ENCODE measurements at places on chromosomes 4 and X.

DNA sequence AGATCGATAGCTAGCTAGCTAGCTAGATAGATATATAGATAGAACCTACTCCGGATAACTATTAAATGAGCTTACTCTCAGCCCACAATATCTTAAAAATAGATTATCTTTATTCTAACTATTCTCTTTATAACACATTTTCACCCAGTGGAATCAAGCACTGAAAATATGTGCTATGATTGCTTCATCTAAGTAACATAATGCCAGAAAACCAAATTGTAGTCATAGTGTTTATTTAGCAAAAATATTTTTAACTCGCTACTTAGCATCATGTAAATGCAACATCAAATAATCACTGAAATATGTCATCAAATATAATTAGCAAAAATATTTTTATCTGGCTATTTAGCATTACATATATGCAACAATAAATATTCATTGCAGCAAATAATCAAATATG, 1.5 kb downstream of the TMEM156 start:
- no peak for DNase-seq

DNA sequence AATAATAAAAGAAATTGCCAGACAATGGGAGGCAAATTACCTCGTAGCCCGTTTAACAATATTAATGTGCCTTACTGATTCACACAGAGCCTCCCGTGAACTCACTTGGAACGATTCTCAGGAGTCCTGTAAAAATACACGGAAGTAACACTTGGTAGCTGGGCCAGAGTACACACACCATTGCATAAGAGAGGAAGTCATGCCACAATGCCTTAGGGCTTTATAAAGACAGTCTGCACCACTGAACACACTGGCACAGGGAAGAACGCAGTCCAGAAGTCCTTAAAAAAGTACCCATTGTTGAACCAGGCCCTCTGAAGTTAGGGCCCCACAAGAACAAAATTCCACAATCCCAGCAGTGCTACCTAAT, 15.1 kb downstream of the SLC2A9 start:
- no peak for DNase-seq

DNA sequence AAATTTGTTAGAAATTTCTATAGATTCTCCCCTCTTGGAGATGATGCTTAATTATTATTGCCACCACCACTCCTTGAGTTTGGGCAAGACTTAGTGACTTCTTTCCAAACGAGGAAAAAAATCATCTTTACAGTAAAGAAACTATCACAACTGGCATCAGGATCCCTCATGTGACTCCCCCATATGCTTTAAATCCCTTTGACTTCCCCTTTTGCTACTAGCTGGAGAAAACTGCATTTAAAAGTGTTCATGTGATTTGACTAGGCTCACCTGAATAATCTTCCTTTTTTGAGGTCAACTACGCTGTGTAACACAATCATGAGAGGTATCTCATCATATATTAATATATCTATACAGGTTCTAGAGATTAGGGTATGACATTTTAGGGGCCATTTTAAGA, 30.3 kb upstream of the ENOX2 start:
- DNase-seq: no peak

- DNase-seq: no peak
Measured at GRCh38 chr4:48270951-48271473, 1.4 kb upstream of the TEC start.

DNA sequence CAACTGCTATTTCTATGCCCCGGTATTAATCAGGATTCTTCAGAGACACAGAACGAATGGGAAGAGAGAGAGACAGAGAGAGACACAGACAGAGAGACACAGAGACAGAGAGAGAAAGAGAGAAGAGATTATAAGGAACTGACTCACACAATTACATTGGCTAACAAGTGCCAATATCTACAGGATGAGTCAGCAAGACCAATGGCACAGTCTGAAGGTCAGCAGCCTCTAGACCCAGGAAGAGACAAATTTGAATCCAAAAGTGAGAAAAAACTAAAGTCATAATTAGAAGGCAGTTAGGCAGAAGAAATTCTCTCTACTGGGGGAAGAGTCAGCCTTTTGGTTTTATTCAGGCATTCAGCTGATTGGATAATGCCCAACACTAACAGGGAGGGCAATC, 187.3 kb downstream of the MAB21L2 start:
- no peak for DNase-seq

- DNase-seq: no peak
Measured at GRCh38 chr4:125849869-125850268, 535.1 kb downstream of the FAT4 start.

- DNase-seq: no peak
Measured at GRCh38 chrX:133380711-133381619, 34.3 kb downstream of the GPC4 start.

DNA sequence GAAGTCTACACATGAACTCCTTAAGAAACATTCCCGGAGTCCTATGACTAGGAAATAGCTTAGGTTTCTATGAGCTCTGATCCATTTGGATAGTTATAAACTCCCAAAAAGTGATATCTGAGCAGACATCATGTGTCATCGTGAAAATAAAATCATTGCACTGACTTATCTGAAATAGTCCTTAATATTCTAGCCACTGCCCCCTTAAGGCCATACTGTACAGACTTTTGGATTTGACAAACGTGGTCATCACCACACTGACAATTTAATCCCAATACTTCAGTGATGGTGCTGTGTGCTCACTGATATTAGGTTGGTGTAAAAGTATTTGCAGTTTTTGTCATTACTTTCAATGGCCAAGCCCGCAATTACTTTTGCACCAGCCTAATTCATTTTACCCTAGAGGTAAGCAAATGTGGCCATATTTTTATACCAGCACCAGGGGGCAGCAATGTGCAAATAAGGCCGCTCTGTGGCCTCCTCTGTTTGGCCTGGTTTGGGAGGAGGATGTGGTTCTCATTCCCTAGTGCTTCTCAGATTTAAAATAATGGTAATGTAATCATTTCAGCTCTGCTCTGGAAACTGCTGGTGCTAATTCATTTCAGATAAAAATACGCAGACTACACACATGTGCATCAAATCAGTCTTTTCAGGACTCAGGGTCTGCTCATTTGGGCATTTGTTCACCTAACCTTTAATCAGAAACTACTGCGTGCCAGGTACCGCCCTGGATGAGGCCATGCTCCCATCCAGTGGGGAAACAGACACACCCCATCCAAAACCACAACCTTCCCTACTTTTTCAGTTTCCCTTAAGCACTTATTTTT, 196.4 kb upstream of the C1QTNF7 start:
- peak; percentile 46 for DNase-seq

DNA sequence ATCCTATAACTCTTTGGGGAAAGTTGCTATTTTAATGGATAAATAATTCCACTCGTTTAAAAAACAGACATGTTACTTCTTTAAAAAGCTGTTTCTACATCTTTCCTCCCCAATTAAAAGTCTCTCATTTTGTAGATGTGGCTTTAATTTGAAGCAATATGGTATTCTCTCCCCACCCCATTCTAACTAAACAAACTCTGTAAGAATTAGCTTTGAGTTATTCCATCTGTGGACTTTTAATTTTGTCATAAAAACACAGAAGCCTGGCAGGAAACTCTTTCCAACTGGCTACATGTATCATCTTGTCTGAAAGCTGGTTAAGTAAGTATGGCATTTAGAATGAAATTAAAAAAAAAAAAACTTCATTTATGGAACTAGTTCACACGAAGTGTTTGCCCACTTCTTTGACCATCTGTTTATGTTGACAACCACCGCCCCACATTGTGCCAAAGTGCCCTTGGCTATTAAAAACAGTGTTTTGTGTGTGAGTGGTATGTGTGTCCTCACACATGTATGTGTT, 140.3 kb downstream of the NAA11 start:
- DNase-seq: no peak

GRCh38 chr4:25172961-25173915, 13.0 kb upstream of the SEPSECS start:
- no peak for DNase-seq

GRCh38 chr4:52870225-52870624, 8.1 kb downstream of the RASL11B start:
- DNase-seq: no peak

DNA sequence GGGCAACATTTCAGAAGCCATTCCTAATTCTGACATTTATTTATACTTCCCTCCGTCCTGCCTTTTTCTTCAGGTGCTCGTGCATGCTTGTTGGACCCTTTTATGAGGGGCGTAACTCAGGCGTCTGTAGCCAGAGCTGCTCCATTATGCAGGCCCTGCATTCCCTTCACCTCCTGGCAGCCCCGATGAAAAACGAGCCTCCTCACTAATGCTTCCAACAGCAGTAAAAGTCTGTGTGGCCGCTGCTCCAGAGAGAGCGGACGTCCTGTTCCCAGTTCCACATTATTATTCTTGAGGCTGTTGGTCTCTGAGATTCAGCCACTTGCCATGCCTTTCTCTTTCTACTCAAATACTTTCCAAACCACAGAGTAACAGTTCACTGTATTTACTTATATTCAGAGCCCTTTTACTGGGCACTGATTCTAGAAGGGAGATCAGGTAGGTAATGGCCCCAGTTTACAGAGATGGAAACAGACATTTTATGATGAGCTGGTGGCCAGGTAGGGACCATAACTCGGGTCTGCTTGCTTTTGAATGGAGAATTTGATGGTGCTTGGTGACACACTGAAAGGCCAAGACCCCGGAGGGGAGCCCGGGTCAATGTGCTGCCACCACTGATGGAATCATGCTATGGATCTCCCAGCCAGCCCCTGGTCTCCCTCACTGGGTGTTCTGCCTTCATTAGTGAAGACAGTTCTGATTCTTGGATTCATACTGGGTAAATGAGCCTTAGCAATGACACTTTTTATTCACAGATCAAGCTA, 101.0 kb downstream of the GATB start:
- no peak for DNase-seq

GRCh38 chr4:112813790-112814189, 176.8 kb downstream of the LARP7 start:
- no peak for DNase-seq

GRCh38 chr4:47160095-47160494, 128.7 kb downstream of the GABRB1 start:
- DNase-seq: no peak

Data from stimulated activated CD8-positive, alpha-beta memory T cell treated with anti-CD3 and anti-CD28 coated beads, Interleukin-15, amount 100 ng/mL, for 4 hours (primary cell).